Activated CD4-positive, alpha-beta T cell treated with anti-CD3 and anti-CD28 coated beads, Interleukin-2, amount 50 U/mL, for 16 hours (primary cell): ENCODE measurements at places on chromosomes 4 and X.
A peak's percentile ranks its signal among the peaks of the same experiment; 100 is the strongest.

DNA sequence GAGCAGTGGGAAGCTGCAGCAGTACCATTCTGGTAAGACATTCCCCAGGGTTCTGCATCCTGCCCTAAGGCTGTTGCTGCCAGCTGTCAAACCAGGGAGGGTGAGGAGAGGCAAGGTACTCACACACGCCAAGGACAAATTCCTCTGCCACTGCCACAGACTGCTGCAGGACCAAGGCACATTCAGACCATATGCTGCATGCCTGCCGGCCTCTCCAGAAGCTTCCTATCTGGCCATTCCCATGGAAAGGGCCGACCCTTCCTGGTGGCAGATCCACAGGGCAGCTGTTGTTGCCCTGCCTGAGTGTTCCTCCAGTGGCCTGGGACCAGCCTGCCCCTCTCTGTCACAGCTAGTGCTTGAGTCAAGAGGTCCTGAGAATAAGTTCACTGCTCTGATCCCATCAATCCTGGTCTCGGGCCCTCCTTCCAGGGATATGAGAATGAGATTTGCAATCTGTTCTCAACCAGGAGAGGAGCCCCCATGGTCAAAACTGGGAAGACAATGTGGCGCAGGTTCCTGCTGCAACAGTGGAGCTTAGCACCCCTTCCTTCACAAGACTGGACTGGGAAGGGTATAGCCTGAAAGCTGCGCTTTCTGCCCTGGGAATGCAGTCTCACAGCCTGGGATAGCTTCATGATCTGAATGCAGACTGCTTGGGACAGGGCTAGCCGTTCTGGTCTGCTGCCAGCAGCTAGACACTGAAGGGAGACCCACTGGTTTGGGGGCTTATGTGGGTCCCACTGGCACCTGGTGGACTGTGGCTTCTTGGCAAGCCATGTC is 342.5 kb upstream of the NDST3 start:
- DNase-seq, result no peak

DNA sequence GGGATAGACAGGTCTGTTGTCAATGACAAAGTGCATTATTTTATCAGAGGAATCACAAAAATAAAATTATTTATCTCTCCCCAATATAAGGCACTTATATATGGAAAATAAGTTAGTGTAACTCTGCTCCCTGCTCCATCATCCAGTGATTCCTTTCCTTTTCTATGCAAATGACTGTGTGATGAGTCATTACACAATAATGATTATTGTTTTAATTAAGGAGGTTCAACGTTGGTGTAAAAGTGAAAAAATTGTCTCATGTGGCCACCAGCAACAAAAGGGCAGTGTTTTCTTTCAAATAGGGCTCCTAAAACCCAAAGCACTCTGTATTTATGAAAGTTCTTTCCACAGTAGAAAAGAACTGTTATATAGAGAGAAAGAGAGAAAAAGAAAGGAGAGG is 16.7 kb downstream of the SLC7A11 start:
- no peak for DNase-seq

- DNase-seq, result no peak
Observed at GRCh38 chr4:120692964-120693363, 229.6 kb downstream of the PRDM5 start.

DNA sequence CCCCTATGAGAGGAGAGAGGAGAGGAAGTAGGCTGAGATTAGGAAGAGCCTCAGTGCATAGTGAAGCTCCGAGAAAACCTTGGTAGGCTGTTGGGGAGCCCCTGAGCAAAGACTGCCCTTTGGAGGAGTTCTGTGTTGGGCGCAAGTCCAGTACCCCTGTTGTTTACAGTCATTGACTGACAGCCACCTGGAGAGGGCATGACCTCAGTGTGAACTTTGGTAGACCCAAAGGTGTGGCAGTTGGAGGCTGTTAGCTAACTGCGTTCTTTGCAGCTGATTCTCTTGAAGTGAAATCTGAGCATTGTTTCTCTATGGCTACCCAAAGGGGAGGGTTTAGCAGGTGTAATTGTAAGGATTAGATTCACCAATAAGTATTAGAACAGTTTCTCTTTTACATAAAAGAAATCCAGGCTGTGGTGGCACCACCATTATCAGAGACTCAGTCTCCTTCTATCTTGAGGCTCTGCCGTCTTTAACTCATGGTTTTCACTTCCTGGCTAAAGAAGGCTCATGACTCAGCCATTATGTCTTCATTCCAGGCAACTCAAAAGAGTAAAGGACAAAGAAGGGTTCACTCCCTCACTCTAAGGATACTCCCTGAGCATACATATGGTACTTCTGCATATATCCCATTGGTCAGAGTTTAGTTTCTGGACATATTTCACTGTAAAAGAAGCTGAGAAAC is 33.4 kb downstream of the ANXA3 start:
- no peak for DNase-seq

DNA sequence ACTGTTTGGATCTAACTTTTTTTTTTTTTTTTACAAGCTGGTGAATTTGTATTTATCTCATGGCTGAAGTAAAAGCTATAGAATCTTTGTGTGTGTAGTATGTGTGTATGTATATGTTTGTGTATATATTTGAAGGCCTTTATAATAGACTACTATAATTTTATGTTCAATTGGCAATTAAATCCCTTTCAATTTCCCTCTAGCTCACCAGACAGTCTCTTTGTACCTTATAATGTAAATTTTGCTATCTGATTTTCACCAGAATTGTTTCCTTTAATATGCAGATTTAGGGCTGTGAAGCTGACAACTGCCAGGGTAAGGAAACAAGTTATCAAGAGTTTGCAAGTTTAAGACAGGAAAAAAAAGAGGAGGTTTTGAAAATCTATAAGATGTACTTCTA is 33.1 kb upstream of the MTMR8 start:
- DNase-seq, result no peak

DNA sequence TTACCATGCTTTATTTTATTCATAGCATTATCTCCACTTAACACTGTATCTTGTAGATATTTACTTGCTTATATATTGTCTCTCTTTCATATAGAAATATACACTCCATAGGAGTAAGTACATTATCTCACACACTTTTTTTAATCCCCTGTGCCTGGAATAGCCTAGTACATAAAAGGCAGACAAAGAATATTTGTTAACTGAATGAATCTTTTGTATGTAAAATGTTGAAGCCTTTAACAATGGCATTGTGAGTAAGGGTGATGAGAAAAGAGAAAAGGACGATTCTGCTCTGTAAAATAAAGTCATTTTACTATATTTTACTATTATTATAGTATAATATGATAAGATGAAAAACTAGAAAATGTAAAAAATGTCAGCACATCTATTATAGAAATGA is 97.7 kb upstream of the PDHA2 start:
- no peak for DNase-seq

DNA sequence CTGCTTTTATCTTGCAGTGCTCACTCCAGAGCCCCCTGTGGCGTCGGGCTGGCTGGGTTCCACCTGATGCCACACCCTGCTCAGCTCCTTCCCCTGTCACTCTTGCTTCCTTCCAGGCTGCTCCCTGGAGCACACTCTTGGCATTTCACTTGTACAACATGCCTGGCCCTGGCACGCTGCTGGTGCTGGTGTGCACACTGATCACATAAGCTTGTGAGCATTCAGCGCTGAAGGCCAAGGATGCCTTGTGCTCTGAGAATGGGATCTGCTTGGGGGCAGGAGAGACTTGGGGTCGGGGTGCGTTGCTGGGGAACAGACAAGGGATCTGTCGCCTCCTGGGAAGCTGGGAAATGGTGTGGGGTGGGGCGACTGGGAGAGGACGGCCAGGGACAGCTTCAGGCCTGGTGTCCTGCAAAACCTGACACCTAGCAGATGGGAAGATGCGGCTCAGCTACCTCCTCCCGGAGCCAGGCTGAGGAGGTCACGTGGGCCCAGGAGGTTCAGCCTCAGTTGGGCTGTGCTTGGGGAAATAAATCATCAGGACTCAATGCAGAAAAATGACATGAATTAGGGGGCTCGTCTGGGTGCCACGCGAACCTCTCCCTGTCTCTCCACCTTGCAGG is 108.5 kb downstream of the PHKA2 start:
- no peak for DNase-seq

DNA sequence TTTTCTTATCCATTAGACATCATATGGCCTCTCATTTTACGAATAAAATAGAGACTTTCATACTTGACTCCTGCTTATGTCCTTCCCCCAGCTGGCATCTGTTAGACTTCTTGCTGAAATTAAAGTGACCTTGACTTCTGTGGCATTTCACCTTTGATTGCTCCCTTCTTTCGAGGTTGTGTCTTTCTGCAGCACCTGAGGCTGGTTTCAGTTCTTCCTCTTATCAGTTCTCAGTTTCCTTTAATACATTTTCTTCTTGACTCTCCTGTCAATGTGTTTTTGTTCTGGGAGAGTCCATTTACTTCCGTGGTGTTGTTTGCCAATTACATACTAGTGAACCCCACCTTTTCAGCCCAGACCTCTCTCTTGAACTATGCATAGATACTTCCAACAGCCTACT is 81.6 kb downstream of the RBPJ start:
- no peak for DNase-seq

- no peak for DNase-seq
Observed at GRCh38 chr4:48974979-48975640, 11.0 kb upstream of the CWH43 start.

DNA sequence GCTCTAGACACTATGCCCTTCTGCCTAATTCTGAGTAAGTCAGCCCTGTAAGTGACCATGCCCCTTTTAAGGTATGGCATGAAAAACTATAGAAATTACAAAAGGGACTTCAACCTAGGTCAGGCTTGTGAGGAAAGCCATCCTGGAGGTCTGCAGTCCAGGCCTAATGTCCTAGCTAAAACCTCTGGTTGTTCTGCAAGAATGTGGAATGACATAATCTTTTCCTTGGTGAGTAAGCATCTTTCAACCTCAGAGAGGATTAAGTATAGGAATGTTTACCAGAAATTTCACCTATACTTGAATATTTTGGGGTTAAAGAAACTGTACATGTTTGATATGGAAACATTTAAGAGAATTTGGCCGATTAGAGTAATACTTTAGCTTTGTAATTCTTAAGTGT is 23.8 kb upstream of the HPSE start:
- no peak for DNase-seq

- no peak for DNase-seq
Observed at GRCh38 chr4:140374130-140374477, 658 bp downstream of the SCOC start.

GRCh38 chr4:67581208-67581857 is 22.8 kb downstream of the STAP1 start:
- peak; percentile 43 for DNase-seq

DNA sequence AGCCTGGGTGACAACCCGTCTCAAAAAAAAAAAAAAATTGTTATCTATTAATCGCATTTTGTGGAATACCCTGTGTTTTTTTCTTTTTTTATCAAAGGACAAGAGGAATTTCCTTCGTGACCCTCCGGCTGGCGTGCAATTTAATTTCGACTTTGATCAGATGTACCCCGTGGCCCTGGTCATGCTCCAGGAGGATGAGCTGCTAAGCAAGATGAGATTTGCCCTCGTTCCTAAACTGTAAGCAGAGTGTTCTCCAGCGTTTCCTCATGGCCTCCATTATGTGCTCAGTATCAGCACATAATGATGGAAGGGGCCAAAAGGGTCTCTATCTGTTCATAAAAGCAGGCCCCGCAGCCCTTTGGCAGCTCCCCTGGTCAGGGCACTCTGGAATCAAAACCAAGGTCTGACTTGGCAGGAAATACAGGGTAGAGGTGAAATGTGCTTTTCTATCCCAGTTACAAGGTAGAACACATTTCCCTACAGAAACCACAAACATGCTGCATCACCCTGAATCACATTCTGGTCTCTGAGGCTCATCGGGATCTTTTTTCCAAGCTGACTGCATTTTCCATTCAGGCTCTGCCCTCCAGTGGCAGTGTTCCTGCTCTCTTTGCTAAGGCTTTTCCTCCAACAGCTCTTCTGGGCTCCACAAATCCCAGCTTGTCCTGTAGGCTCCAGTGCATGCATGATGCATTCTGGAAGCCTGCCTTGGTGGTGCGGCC is 24.4 kb downstream of the SYAP1 start:
- DNase-seq, result no peak

- no peak for DNase-seq
Observed at GRCh38 chr4:123116412-123116811, 194.0 kb upstream of the NUDT6 start.

- no peak for DNase-seq
Observed at GRCh38 chrX:42585842-42586621, 191.9 kb downstream of the PPP1R2C start.

- DNase-seq, result no peak
Observed at GRCh38 chr4:176549161-176549865, 229.5 kb downstream of the SPCS3 start.

- no peak for DNase-seq
Observed at GRCh38 chr4:176896211-176896610, 103.5 kb upstream of the VEGFC start.

- no peak for DNase-seq
Observed at GRCh38 chr4:146550161-146550560, 28.4 kb upstream of the SLC10A7 start.

- DNase-seq, result peak; percentile 1
Observed at GRCh38 chrX:139967300-139967699, 2.0 kb upstream of the CXorf66 start.

GRCh38 chr4:182576601-182577289 is 333.5 kb downstream of the TENM3 start:
- DNase-seq, result no peak

GRCh38 chr4:171067422-171067821 is 745.8 kb upstream of the GALNTL6 start:
- DNase-seq, result no peak

DNA sequence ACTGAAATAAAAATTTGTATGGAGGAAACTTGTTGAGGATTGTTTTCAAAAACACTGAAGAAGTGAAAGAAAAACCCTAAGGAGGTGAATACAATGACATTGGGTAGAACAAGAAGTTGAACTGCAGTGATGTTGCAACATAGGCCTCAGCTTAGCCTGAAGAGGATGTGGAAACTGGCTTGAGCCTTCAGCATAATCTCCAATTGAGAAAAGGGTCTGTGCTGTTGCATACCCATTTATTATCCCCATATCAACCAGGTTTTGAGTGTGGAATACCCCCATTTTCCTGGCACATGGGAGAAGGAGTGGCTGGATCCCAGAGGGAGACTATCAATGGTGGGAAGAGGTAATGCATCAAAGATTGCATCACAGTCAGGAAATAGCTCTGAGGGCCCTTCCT is 695.0 kb upstream of the HS3ST1 start:
- no peak for DNase-seq

- no peak for DNase-seq
Observed at GRCh38 chrX:39043838-39044550, 242.7 kb downstream of the MID1IP1 start.
